ENCODE measurements at places on chromosomes 4 and X. TPM values are rescaled to one million over a fixed set of nuclear protein-coding genes. Genes with fewer than 3 reads are reported as not detected.

DNA sequence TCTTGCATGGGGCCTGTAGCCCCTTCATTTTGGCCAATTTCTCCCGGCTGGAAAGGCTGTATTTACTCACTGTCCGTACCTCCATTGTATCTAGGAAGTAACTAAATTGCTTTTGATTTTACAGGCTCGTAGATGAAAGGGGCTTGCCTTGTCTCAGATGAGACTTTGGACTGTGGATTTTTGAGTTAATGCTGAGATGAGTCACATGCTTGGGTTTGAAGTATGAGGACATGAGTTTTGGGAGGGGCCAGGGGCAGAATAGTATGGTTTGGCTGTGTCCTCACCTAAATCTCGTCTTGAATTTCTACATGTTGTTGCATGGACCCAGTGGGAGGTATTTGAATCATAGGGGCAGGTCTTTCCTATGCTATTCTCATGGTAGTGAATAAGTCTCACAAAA is 407.6 kb upstream of the NDST3 start:
- no peak for DNase-seq

DNA sequence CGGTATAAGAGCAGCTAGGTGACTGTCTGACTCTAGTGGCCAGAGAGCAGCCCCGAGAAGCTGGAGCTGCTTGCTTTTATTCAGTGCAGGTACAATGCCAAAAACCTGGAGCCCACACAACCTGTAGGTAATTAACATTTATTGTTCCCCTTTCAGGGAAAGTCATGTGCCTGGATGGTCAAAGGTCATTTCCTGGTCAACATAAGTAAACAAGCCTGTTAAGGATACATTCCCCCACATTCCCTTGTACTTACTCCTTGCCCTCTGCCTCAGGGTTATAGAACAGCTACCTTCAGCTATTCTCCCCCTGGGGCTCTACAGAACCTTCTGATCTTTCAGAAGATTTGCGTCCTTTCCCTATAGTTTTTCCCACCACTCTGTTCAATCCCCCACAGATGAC is 253.4 kb downstream of the TMA16 start:
- DNase-seq = no peak

The PLS3 gene
- 80.5 TPM for total RNA-seq

GRCh38 chrX:152220606-152221005 is 82.2 kb upstream of the MAGEA10 start:
- DNase-seq = peak; percentile 17

GRCh38 chrX:150762258-150763165 is 69.3 kb downstream of the MTMR1 start:
- DNase-seq = no peak

The GPC4 gene
- total RNA-seq = 2.4 TPM

DNA sequence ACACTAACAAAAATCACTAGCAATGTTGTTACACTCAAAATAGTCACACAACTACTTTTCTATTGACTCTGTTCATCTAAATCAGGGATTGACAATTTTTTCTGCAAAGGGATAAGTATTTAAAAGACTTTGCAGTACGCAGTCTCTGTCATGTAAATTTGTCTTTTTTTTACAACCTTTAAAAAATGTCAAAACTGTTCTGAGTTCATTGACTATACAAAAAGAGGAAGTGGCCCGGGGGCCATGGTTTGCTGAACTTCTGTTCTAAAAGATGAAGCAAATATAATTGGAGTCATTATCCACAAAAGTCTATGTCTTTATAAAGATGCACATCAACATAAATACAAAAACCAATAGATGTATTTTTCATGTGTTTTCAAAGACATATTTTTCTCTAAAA is 1310.3 kb downstream of the RPA4 start:
- DNase-seq = no peak

GRCh38 chr4:89752932-89753598 is 83.9 kb downstream of the SNCA start:
- DNase-seq = peak; percentile 87

The CLDN2 gene
- total RNA-seq = not detected

GRCh38 chr4:60657041-60657440 is 543.1 kb upstream of the ADGRL3 start:
- DNase-seq = no peak

The SPANXN3 gene
- total RNA-seq = not detected

The NHSL2 gene
- not detected for total RNA-seq

DNA sequence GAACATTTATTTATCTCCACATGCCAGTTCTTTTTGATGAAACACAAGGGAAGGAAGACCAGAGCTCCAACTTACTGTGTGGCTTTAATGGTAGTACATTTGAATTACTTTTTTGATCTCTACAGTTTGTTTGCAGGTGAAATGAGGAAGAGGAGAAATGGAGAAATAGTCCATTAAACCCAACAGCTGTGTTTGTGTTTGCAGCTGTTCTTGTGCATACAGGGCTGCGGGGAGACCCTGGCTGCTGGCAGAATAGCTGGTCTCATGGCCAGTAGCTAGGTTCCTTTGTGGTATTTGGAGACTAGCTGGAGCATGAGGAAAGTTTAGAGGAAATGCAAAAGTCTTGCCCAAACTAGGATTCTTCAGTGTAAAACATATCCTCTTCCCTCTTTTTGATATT is 374.8 kb downstream of the GPAT3 start:
- DNase-seq = no peak

- DNase-seq = no peak
Observed at GRCh38 chrX:119685225-119686066, 7.5 kb downstream of the SEPTIN6 start.

GRCh38 chr4:144906181-144906925 is 191.6 kb downstream of the ANAPC10 start:
- DNase-seq = peak; percentile 6

The ARAP2 gene
- 26.9 TPM for total RNA-seq

DNA sequence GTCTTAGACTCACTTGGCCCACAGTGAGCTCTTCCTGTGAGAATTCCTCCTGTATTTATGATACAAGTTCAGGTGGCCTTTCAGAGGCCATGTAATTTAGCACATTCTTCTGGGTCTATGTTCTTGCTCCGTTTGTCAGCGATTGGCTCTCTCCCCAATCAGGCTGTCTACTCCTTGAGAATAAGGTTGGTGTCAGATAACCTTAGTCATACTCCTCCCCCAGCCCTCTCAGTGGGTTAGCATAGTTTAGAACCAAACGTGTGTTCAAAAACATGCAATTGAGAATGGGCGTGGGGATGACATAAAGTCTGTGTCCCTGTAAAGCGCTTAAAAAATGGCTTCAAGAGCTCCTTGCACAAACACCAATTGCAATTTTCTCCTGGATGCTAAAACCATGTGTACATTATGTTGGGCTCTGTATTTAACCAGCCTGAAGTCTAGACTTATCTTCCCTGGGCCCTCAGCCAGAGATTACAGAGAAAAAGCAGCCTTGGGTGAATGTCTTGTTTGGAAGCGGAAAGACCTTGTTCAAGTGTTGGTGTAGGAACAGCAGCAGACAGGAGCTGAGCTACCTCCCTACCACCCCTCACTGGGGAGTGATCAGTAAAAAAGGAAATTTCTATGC is 9.9 kb upstream of the CT47C1 start:
- no peak for DNase-seq

- no peak for DNase-seq
Observed at GRCh38 chrX:111568354-111568753, 56.9 kb downstream of the SERTM2 start.

GRCh38 chrX:153669174-153669890 is 4.3 kb downstream of the PNCK start:
- peak; percentile 21 for DNase-seq

The TCEAL2 gene
- total RNA-seq = not detected

DNA sequence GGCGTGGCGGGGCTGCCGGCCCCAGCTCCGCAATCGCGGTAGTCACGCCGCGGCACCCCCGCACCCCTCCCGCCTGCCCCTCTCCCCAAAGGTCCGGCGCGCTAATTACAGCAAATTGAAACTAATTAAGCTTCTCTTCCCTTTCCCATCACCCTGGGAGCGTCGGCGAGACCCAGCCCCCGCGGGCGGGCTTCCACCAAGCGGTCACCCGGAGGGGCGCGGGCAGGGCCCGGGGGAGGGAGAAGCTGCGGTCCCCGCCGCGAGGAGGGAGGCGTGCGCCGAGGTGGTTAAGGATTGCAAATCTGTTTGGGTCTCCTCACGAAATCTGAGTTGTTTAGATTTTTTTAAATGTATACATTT is 13.1 kb downstream of the ARX start:
- DNase-seq = no peak

All from A172 (cell line).